ENCODE measurements at places on chromosomes 2 and 18.

- DNase-seq: no peak
Measured at GRCh38 chr2:85706599-85707296, 12.6 kb downstream of the GNLY start.

DNA sequence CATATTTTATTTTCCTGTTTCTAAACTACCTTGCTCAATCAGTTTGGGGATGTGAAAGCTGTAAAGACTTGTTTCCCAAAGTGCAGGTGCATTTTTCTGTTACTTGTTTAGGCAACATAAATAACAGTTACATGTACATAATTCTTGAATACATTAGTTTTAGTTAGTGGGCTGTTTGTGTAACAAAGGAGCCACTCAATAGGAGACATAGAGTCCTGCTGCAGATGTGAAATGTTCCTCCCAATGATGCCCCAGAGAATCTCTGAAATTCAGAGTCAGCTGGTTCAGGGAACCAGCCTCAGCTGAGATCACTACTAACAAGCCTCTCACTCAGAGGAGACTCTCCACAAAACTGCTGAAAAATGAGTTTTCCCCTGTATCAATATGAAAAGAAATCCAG lies 91.5 kb upstream of the TWSG1 start:
- DNase-seq: no peak

DNA sequence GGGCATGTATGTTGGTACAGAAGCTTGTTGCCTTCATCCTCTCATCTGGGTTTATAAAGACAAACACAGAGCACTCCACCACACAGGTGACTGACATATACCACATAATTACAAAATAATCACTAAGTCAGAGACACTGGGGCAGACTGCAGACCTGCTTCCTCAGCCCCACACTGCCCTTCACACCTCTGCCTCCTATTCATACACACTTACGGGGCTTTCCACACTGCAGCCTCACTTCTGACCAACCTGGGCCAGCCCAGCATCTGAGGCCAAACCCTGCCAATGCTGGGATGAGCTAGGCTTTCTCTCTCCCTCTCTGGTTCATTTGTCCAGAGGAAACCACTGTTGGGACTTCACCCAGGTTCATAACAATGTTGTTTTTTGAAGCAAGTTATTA lies 4.5 kb downstream of the EMX1 start:
- no peak for DNase-seq

- no peak for DNase-seq
Measured at GRCh38 chr2:236631281-236631855, 61.7 kb downstream of the ACKR3 start.

GRCh38 chr2:170139276-170139967 lies 38.5 kb upstream of the MYO3B start:
- DNase-seq: no peak
